ENCODE measurements at places on chromosomes 2 and 18.
A peak's percentile ranks its signal among the peaks of the same experiment; 100 is the strongest.

DNA sequence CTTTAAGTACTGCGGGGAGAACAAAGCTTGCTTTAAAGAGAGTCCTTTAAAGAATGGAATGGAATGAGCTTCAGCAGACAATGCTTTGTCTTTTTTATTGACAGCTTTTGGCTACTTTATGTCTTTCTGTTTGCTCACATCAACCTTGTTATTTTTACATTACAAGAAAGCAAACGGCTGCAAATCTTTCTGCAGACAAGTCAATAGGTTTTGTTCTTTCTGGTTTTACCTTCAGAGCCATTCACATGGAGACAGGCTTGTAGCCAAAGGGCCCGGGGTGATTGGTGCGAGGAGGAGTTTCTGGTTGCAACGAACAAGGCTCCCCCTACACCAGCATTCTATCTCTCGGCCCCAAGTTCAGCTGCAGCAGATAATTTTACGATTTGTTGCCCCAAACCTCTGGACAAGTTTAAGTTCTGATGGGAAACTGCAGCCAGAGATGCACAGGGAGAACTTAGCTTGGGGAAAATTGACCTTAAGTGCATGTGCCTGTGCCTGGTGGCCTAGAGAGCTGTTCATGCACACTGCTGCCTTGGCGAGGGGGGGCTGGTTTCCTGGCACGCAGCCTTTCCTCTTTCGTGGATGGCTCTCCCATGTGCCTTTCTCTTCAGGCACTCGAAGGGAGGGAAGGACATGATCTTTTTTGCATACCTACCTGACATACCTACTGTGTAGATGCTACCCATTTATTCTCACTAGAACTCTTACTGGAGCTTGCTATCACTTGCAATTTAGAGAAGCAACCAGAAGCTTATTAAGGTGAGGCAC, 543.2 kb downstream of the DCDC2C start:
- DNase-seq, result no peak

DNA sequence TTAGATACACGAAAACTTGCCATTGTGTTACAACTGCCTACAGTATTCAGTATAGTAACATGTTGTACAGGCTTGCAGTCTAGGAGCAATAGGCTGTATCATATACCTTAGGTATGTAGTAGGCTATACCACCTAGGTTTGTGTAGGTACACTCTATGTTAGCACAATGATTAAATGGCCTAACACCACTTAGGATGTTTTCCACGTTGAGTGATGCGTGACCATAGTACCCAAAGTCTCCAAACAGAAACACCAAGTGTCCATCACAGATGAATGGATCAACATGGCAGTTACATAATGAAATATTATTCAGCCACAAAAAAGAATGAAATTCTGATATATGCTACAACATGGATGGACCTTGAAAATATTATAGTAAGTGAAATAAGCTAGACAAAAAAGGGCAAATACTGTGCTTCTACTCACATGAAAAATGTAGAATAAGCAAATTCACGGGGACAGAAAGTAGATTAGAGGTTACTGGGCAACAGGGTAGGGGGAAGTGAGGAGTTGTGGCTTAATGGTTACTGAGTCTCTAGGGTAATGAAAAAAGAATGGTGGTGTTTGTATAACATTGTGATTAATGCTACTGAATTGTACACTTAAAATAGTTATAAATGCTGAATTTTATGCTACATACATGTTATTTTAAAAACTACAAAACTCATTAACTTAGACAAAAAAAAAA, 62.6 kb downstream of the TMEM131 start:
- no peak for DNase-seq

DNA sequence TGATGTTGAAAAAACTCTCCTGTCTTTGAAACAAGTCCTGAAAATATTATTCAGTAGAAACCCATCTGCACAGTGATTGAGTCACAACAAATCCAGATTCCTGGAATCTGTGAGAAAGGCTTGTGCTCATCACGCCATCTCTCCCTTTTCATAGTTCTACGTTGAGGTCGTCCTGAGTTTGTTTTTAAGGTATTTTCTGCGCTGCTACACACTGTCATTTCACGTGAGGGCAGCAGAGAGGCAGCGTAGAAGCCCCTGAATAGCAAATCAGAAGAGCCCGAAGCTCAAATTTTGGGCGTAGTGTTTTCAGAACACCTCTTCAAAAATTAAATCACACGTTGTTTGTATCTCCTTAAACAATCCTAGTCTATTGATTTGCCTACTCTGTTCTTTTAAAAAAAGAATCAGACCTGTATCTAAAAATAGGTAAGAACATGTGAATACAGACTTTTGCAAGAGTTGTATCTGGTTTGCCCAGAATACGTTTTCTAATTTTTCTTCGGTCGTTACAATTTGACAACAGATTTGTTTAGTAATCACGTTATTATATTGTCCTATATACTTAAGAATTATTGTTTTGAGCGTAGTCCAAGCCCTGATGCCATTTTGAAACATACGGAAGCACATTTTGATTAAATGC, 61.6 kb upstream of the SLC38A11 start:
- peak; percentile 75 for DNase-seq

- DNase-seq, result peak; percentile 93
These were observed 52.1 kb upstream of the EPB41L5 start for GRCh38 chr2:119960821-119961220.

DNA sequence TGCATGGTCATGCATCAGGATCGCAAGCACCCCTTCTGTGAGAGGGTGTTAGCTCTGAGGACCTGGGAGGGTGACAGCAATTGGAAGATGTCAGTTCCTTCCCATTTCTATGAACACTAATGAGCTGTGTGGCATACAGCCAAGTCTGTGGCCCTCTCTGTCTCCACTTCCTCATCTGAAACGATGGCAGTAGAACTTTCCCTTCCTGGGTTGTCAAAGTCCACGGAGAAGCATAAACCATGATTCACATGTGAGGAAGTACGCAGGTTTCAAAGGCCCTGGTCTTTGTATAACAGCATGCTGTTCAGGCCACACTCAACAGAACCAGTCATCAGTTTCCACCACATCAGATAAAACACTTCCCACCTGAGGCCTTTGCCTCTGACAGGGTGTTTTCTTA, 167.4 kb upstream of the RAB6C start:
- DNase-seq, result no peak

DNA sequence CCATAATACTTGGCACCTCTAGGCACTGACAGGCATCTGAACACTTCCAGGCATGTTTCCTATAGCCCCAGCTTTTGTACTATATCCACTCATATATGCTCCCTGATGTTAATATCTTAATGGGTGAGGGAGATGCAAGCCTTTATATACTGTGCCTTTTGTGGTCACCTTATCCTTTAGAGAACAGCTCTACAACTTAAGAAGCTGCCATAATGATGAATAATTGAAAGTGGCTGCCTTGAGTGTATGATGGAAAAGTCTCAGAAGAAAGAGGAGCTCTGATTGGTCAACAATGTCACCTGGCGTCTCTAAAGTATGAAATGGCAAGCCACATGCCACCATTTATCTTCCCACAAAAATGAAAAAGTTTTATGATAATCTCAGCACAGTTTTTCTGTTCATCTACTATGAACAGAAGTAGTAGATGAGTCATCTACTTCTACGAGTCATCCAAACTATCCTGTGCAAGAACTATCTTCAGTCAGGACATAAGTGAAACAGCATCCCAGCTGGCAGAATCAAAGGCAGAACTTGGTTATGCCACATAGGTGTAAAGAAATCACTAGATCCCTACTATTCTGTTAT, 997.9 kb upstream of the CELF4 start:
- no peak for DNase-seq

GRCh38 chr2:201448701-201449100, 2.6 kb downstream of the TRAK2 start:
- DNase-seq, result no peak

- DNase-seq, result no peak
These were observed 29.4 kb upstream of the TSPYL6 start for GRCh38 chr2:54285451-54285850.

DNA sequence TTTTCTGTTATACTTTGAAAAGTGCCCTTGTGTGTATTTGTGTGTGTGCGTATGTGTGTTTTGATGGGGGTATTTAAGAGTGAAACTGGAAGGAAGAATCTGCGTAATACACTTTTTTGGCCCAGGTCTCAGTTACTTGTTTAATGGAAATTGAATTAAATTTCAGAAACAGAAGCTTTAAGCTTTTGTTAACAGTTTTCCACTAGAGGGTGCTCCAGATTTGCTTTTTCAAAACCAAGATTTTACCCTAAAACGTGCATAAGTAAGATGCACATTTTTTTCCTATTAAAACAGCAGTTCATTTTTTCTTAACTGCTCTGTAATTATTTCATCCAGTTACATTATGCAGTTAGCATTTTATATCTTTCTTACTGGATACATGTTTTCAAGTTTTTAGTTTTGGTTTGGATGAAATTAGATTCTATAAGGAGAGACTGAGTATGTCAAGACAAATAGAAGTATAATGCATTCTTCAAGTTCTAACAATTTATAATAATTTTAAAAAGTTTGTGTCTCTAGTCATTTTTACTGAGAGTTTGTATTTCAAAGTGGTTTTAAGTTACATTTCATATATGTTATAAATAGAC, 97.2 kb downstream of the PIK3C3 start:
- DNase-seq, result peak; percentile 37

DNA sequence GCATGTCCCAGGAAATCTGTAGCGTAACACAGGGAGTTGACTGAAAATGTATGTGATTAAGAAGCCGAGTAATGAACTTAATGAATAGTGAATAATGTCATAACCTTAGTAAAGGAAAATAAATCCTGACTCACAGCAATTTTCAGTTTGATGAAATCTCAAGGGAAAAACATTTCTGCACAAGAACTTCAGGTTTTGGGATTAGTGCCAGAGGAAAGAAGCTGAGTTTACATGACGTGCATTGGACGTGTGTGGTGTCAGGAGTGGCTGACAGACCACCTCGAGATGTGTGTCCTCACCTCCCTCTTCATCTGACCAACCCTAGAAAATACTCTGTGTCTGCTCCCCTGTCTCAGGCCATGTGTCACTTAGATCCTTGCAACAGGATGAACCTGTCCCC, 39.1 kb downstream of the VWA3B start:
- DNase-seq, result peak; percentile 10

GRCh38 chr2:12254280-12254860, 462.4 kb upstream of the TRIB2 start:
- no peak for DNase-seq

Data from fibroblast of skin of abdomen (primary cell).